ENCODE measurements at places on chromosomes 5 and 9.

- no peak for DNase-seq
Measured at GRCh38 chr5:154143211-154143641, 47.3 kb upstream of the GALNT10 start.

DNA sequence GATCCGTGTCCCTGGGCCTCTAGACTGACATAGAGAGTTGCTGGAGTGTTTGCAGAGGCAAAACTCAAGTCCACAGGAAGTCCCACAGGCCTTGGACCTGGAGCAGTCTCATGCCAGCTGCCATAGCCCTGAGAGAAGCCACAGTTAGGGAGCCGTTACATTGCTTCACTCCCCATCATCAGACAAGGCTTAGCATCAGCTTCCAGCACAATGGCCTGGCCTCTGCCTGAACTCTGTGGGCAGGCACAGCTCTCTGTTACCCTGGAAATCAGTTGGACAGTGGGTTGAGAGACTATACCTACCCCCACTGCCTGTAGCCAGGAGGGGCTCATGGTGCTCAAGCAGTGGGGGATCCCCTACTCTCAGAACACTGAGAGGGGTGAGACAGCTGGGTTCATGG, 16.2 kb upstream of the C9orf72 start:
- no peak for DNase-seq

DNA sequence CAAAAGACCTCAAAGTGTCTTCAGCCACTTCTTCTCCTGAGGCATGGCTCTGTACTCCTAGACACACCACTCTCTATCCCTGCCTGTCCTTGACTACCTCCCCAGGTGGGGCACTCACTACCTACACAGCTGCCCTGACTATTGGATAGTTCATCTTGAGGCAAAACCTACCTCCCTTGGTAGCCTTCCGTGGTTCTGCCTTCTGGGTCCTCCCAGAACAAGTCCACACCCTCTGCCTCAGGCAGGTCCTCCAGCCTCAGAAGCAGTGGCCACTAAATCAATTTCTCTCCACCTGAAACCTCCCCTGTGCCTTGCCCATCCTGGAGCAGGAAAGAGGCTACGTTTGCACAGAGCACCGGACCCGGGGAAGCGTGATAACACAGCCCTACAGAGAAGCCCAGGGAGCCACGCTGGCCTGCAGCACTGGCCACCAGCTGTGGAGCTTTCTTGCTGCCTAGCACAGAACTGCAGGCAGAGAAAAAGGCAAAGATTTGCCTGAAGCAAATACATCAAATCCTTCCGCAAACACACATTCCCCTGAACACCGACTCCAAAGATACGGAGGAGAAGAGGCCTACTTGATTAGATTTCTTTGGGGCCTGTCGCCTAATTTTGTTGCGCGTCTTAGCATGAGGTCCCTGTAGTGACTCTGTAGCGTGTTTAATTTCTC, 141.8 kb downstream of the C9orf50 start:
- no peak for DNase-seq

DNA sequence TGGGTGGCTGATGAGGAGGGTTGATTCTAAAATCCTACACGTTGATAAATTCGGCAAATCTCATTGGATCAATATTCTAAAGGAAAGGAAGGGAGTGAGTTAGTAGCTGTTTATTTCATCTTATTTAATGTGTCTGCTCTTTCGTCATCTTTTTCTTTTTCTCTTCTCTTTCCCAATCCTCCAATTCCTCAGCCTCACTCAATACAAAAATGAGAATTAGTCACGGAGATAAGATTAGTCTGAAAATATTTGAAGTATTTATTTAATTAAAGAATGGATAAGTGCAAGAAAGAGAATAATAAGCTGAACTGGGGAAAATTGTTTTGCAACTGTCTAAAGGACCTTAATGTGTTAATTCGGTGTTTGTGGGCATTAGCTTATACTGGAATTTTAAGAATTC, 1095.1 kb downstream of the DTWD2 start:
- no peak for DNase-seq

- DNase-seq = peak; percentile 5
Measured at GRCh38 chr9:85600675-85601263, 141.0 kb downstream of the AGTPBP1 start.

GRCh38 chr9:26893030-26893676, 551 bp upstream of the CAAP1 start:
- DNase-seq = no peak

- DNase-seq = no peak
Measured at GRCh38 chr5:1406681-1407640, 38.3 kb downstream of the SLC6A3 start.

- no peak for DNase-seq
Measured at GRCh38 chr9:116791326-116791725, 104.2 kb downstream of the TRIM32 start.

DNA sequence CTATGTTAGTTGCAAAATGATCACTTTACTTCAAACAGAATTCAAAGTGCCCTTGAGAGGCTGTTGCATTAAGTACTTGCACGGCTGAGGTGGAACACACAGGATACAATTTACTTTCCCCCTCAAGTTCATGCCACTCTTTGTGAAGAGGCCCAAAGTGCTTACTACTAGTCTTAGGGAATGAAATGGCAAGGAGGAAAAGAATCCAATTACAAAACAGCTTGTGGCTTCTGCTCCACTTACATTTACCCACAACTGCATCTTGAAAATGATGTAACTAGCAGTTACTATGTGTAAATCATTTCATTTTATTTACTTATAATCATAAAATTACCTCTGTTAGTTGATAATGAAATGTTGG, 14.6 kb downstream of the FOXD1 start:
- DNase-seq = no peak

DNA sequence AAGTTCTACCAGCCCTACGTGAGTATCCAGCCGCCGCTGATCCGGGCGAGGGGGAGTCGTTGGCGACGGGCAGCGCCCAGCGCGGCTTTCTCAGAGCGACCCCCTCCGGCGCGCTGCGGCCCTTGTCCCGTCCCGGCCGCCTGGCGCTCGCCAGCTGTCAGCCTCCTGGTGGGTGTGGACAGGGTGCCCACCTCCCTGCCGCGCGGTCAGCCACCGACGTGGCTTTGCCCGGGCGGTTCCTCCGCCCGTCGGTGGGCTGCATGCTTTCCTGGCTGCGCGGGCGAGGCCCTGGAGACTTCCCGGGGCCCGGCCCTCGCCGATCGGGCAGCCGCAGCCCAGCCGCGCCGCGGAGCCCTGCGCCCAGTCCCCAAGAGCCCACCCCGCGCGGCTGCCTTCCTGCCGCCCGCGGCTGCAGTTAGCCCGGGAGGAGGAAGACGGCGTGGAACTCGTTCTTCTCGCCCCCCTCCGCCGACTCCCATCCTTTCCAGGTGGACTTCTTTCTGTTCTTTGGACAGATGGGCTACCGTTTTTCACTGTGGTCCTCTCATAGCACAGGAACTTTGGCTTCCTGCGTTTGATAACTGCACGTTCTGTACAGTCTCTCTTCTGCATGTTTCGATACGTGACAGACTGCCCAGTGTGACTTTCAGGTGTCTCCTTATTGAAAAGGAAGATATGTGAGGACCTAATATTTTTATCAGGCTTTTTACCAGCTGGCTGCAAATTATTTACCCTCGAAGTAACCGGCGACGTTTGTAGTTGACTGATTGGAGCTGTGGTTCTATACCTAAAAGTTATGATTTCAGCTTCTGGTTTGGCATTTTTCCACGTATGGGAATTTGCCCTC, 577 bp downstream of the AP3S1 start:
- DNase-seq = peak; percentile 64

DNA sequence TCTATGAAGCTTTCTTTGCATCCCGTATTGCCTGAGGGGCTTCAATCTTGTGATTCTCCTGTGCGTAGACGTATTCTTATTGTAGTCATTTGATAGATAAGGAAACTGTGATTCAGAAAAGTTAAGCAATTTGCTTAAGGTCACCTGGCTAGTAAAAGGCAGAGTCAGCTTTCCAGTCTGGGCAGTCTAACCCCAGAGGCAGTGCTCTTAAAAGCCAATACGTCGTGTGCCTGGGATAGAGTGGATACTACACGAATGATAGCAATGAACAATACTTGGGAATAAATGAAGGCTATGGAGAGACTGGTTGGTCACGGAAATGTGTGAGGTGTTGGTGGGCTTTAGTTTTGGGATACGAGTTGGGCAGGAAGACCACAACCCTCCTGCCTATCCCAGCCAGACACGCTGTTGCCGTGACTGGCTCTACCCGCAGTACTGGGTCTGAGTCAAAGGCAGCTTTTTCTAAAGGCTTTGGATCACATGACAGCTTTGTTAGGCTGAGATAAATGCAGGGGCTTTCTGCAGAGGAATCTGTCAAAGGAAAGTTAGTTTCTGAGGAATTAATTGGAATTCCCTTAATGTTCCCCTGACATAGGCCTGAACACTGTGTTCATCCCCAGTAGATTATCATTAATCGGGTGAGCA, 302.6 kb downstream of the KIF4B start:
- no peak for DNase-seq

- no peak for DNase-seq
Measured at GRCh38 chr9:78884611-78885150, 587.8 kb downstream of the PSAT1 start.

DNA sequence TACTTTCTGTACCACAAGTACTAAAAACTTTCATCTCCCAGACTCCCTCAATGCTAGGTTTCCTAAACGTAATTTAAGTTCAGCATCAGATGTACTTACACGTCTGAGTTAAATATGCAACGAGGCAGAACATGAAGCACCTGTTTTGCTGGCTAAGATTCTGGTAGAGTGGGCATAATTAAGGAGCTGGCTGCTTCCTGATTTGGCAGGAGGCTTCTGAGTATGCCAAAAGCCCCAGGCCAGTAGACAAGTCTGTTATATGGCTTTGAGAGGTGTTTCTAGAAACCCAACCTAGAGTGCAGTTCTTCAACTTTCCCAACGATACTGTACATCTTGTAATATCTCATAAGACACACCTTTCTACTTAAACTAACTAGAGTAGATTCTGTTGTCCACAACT, 13.6 kb downstream of the TICAM2 start:
- no peak for DNase-seq

GRCh38 chr5:43543434-43543833, 13.4 kb downstream of the PAIP1 start:
- no peak for DNase-seq

- no peak for DNase-seq
Measured at GRCh38 chr5:146007270-146007669, 70.9 kb downstream of the SH3RF2 start.

DNA sequence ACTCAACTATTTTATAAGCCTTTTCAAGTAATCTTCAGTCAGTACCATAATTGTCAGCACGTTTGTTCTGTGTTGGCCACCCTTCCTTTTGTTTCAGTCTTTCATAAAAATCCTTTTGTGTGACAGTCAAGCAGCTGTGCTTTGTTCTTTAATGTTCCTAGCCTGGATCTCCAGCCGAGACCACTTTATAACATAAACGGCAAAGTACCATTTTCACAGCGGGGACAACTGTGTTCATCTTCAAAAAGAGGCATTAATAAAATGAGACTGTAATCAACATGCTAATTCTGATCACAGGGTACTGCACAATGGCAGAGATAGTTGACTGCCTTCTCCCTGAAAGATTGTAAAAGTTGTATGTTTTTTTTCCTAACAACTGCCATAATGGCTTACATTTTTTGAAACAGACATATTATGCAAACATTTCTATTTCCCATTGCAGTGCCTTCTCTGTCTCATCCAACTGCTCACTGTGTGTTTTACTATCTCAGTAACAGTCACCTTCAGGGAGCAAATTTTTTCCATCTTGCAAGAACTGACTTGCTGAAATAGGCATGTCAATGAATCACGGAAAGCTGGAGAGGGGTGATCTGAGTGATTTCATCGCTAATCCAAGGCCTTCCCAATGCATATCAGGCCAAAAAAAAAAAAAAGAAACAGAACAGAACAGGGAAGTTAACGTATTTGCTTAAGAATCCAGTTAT, 828.5 kb upstream of the DMAC1 start:
- DNase-seq = no peak

GRCh38 chr9:101457003-101457402, 21.4 kb upstream of the ALDOB start:
- DNase-seq = no peak

DNA sequence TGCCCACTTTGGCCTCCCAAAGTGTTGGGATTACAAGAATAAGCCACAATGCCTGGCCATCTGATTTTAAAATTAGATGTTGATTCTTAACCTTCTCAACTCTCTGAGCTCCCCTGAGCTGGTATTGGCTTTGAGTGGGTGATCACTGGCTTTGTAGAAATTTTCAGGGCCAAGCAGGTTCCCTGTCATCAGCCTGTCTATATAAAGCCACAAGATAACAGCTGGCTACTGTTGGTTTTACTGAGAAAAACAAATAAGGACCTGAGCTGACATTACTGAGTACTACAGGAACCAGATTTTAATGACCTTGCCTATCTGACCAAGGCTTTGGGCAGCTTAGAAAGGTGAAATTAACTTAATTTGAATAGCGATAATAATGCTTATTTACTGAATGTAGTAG, 153.6 kb downstream of the MSX2 start:
- no peak for DNase-seq

- no peak for DNase-seq
Measured at GRCh38 chr9:129679537-129679936, 14.1 kb downstream of the PRRX2 start.

- no peak for DNase-seq
Measured at GRCh38 chr5:98529321-98529720, 244.1 kb upstream of the RGMB start.

- DNase-seq = no peak
Measured at GRCh38 chr5:69265931-69266330, 31.2 kb downstream of the CDK7 start.

DNA sequence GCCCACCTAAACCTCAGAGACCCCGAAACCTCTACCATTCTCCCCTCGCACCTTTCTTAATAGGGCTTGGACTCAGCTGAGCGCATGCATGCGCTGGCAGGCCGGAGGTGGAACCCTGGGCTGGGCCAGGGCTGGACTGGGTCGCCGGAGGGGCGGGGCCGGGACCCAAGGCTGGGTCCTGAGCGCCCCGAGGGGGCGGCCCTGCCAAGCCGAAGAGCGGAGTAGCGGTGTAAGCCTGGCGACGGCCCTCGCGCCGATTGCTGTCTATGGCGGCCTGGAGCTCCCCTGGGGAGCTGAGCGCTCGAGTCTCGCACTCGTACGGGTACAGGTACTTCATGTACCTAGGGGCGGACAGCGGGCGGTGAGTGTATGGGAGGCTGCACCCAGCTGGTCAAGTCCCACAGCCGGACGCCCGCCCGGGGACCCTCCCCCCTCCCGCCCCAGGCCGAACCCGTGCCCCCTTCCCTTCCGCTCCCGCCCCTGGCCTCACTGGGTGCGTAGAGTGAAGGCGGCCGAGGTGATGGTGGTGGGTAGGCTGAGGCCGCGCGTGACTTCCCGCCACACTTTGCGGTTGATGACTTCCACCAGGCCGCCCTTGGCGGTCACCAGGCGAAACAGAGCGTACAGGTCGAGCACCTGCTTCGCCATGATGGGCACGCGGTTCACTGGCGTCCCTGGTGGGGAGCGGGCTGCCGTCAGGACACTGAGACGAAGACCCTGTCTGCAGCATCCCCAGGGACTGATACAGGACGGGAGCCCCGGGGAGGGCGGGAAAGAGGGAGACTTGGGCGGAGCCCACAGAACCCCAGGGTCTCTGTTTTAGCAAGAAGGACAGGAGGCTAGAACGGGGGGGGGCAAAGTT, 3.3 kb upstream of the DCTN3 start:
- DNase-seq = no peak

DNA sequence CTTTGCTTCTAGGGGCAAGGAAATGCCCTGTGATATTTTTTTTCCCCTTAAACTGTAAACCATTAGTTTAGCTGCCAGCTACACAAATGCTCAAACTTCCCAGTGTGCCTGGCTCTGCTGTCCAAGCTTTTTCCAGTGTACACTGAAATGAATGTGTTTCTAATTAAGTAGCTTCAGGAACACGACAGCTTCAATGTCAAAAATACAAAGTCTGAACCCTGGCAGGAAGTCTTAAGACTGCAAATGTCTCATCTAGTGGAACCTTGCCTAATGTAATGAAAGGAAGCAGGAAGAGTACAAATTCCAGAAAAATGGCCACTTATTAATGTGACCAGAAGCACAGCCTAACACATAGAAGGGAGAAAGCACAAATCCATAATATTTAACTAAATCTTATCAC, 255.2 kb downstream of the CRB2 start:
- no peak for DNase-seq
